Activated CD4-positive, alpha-beta memory T cell treated with anti-CD3 and anti-CD28 coated beads for 36 hours (primary cell): ENCODE measurements at places on chromosomes 5 and 9. TPM values are rescaled to one million over a fixed set of nuclear protein-coding genes. Genes with fewer than 3 reads are reported as not detected.

The PMPCA gene
- 108 TPM for total RNA-seq

GRCh38 chr9:135471791-135472640, 7.6 kb upstream of the PPP1R26 start:
- H3K27ac ChIP-seq: no peak overlapping the region
- no peak for DNase-seq
- H3K27me3 ChIP-seq: peaks cover 20% of the 10 kb centered on the region
- no peak overlapping the region for H3K4me3 ChIP-seq
- H3K36me3 ChIP-seq: no peaks in the 10 kb centered on the region

DNA sequence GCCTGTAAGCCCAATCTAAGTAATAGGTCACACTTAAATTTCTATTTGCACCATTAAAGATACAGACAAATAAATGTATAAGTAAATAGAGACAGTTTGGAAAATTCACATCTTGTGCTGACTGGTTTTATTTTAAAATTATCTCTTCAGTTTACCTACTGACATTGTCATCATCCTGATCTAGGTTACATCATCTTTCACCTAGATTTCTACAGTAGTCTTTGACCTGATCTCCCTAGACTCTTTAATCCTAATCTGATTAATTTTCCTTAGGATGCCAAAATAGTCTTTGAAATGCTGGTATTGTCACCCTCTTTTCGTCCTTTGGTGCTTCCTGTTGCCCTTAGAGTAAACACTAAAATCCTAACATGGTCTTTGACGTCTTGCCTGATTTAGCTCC, 43.9 kb downstream of the NDUFS4 start:
- H3K4me3 ChIP-seq: no peak overlapping the region
- no peaks in the 10 kb centered on the region for H3K27me3 ChIP-seq
- H3K36me3 ChIP-seq: peaks cover 29% of the 10 kb centered on the region
- no peak overlapping the region for H3K27ac ChIP-seq
- no peak for DNase-seq

DNA sequence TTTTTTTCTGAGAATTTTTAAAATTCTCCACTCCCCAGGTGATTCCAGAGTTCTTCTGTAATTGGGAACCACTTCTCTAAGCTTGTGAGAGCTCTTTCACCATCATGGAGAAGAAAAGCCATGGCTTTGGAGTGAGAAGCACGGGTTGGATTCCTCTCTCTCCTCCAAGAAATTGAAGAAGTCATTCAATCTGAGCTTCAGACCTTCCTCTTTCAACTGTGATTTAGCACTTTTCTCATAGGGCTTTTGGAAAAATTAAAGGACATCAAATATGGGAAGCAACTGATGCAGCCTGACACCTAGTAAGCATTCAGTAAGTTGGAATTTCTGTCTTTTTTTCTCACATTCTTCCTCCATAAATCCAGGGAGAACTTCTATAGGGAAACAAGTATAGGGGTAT, 580.4 kb upstream of the KLF4 start:
- H3K4me1 ChIP-seq: no peaks in the 10 kb centered on the region
- no peak overlapping the region for H3K4me3 ChIP-seq
- no peak for DNase-seq
- H3K36me3 ChIP-seq: no peaks in the 10 kb centered on the region

DNA sequence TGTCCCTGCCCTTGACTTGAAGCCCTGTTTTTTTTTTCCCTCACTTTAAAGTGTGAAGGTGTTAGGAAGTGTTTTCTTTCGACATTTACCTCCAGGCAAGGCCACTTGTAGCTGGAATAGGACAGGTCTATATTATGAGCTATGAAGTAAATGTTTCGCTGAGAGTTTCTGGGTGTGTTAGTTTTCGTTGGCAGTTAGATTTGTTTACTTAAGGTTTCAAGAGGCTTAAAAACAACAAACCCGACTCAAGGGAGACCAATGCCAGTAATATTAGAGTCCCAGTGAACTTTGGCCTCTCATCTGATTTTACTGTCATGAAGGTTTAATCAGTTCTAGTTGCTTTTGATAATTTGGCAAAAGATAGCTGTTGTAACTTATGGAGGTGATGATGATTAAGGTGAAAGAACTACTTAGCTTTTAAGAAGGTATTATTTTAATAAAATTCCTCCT, 25.2 kb downstream of the OCLN start:
- no peaks in the 10 kb centered on the region for H3K36me3 ChIP-seq
- DNase-seq: no peak
- no peaks in the 10 kb centered on the region for H3K4me1 ChIP-seq
- H3K27me3 ChIP-seq: no peaks in the 10 kb centered on the region
- H3K27ac ChIP-seq: no peak overlapping the region
- H3K4me3 ChIP-seq: no peak overlapping the region

The ZDHHC11B gene
- 0.67 TPM for total RNA-seq

The TSSK1B gene
- total RNA-seq: not detected

The CCDC183 gene
- total RNA-seq: 0.36 TPM

DNA sequence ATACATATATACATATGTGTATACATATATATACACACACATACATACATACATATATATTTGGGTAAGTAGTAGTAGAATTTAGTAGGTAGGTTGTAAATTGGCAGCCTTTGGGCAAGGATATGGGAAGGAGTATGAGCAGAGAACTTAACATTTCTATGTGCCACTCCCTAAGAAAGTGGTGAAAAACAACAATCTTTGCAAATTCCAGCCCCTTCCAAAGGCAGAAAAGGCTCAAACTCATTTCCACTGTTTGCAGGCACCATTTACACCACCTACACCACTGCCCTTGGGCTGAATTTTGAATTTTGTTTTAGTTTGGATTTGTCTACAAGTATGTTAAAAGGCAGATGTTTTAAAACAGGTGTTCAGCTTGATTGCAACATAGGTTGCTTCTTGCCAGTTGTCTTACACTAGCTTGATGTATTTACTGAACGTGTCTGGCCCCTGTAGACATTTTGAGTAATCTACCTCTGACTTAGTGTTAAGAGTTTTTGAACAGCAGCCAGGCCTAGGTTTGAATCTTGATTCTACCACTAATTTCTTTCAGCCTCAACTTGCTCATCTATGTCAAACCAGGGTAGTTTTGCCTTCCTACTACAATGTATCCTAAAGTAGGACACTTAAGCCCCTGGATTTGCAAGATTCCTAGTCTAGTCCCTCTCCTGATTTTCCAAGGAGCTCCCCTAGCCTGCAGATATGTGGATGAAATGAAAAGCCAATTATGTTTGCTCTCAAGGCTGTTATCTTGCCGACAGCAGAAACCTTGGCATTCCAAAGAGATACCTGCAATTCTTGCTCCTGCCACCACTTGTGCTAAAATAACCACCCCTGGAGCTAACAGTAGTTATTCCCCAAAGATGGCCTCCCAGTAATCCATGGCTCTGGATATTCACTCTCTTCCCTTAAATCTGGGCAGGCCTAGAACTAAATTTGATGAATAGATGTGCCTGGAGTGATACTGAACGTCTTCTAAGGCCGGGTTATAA, 156.2 kb upstream of the SLC44A1 start:
- DNase-seq: no peak
- H3K4me3 ChIP-seq: no peak overlapping the region
- no peaks in the 10 kb centered on the region for H3K27me3 ChIP-seq
- H3K27ac ChIP-seq: no peak overlapping the region

DNA sequence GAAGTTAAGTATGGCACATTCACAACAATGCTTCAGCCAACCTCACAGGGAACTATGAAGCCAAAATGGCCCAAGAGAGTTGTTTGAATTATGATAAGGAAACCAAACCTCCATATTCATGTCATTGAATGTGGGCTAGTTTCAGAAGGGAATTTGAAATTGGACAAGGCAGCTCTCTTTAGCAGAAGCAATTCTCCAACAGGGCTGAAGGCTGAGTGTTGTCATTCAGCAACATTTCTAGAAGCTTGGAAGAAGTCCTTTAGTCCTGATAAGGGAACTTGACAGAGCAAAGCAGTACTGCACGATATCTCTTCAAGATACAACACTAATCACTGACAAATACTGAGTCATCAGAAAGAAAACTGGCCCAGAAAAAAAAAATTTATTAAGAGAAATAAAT, 115.4 kb downstream of the SLC25A46 start:
- DNase-seq: no peak
- no peaks in the 10 kb centered on the region for H3K4me1 ChIP-seq
- H3K4me3 ChIP-seq: no peak overlapping the region
- H3K27ac ChIP-seq: no peak overlapping the region
- peaks cover 10% of the 10 kb centered on the region for H3K27me3 ChIP-seq

GRCh38 chr5:39427229-39427628, 2.4 kb upstream of the DAB2 start:
- no peaks in the 10 kb centered on the region for H3K36me3 ChIP-seq
- peaks cover 39% of the 10 kb centered on the region for H3K27me3 ChIP-seq
- no peak for DNase-seq
- no peak overlapping the region for H3K4me3 ChIP-seq
- H3K27ac ChIP-seq: no peak overlapping the region

The ARID3C gene
- 0.14 TPM for total RNA-seq

- DNase-seq: no peak
- peaks cover 14% of the 10 kb centered on the region for H3K36me3 ChIP-seq
- no peaks in the 10 kb centered on the region for H3K4me1 ChIP-seq
- H3K4me3 ChIP-seq: no peak overlapping the region
- H3K27me3 ChIP-seq: no peaks in the 10 kb centered on the region
Measured at GRCh38 chr5:123617561-123617960, 105.6 kb downstream of the CSNK1G3 start.

DNA sequence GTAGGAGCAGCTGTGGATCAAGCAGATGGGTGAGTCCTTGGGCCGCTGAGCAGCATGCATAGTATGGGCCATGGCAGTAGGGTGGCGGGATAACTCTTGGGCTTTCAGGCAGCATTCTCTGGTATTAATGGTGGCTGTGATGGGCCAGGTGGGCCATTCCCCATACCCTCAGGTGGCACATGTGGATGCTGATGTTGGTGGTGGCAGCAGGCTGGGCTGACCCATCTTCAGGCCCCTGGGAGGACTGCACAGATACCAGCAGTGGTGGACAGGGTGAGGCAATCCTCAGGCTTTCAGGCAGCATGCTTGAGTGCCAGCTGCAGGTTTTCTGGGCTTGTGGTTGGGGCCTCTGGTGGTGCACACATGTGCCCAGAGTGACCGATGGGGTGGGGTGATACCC, 27.1 kb upstream of the C6 start:
- H3K36me3 ChIP-seq: no peaks in the 10 kb centered on the region
- no peak overlapping the region for H3K27ac ChIP-seq
- no peaks in the 10 kb centered on the region for H3K4me1 ChIP-seq
- H3K4me3 ChIP-seq: no peak overlapping the region

The PCDHA1 gene
- not detected for total RNA-seq

The GRM6 gene
- not detected for total RNA-seq

The VPS13A gene
- 27.3 TPM for total RNA-seq

GRCh38 chr5:177496070-177496726, 1.2 kb downstream of the PDLIM7 start:
- peak overlapping the region; percentile 60 for H3K4me3 ChIP-seq
- H3K27ac ChIP-seq: no peak overlapping the region
- peaks cover 27% of the 10 kb centered on the region for H3K4me1 ChIP-seq
- peaks cover 8% of the 10 kb centered on the region for H3K27me3 ChIP-seq

The CER1 gene
- total RNA-seq: not detected

DNA sequence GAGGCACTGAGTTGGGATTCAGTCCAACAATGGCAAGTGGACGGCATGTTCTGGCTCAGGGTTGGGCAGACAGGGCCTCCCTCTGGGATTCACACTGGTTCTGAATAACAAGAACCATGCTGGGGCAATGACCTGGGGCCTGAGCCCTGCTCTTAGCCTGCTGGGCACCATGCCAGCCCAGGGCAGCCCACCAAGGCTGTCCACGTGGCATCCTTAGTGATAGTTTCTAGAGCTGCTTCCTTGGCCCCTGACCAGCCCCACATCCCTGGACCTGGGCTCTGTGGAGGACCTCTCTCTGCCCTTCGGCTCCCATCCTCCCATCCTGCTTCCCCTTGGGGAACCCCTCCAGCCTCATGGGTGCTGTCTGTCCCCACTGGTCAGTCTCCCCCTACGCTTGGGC, 22.3 kb upstream of the OLFM1 start:
- H3K27me3 ChIP-seq: peaks cover 17% of the 10 kb centered on the region
- H3K4me1 ChIP-seq: no peaks in the 10 kb centered on the region
- DNase-seq: no peak
- H3K4me3 ChIP-seq: no peak overlapping the region

- H3K27me3 ChIP-seq: no peaks in the 10 kb centered on the region
- peaks cover 18% of the 10 kb centered on the region for H3K36me3 ChIP-seq
- peaks cover 76% of the 10 kb centered on the region for H3K4me1 ChIP-seq
- no peak for DNase-seq
Measured at GRCh38 chr5:143360755-143361154, 42.7 kb downstream of the NR3C1 start.

The FOXD4L3 gene
- total RNA-seq: not detected

DNA sequence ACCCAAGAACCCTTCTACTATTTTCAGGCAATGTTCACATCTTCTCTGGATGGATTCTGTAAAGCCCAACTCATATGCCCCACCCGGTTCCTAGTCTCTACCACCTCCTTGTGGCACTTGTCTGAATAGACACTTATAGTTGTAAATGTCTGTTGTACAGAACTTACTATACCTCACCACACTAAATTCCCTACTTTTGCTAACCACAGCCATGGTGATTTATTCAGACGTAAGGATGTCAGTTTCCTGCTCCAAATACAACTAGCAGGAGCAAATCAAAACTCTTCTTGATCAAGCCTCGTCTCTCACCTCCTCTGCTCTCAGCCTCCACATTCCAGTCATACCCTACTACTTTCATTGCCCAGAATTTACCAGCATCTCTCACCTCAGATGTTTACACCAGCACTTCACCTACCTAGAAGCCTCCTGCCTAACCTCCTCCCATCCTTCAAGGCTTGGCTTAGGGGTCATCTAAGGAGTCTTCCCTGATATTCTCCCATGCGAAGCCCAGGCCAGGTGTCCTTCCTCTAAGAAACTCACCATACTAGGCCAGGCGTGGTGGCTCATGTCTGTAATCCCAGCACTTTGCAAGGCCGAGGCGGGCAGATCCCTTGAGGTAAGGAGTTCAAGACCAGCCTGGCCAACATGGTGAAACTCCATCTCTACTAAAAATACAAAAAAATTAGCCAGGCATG, 75.5 kb downstream of the MAPKAP1 start:
- peak; percentile 38 for DNase-seq
- peak overlapping the region; percentile 58 for H3K27ac ChIP-seq
- peaks cover 76% of the 10 kb centered on the region for H3K4me1 ChIP-seq
- H3K4me3 ChIP-seq: no peak overlapping the region
- peaks cover under 1% of the 10 kb centered on the region for H3K36me3 ChIP-seq

- no peak overlapping the region for H3K4me3 ChIP-seq
- no peak overlapping the region for H3K27ac ChIP-seq
- no peak for DNase-seq
- H3K36me3 ChIP-seq: peaks cover 35% of the 10 kb centered on the region
- no peaks in the 10 kb centered on the region for H3K27me3 ChIP-seq
- H3K4me1 ChIP-seq: peaks cover 80% of the 10 kb centered on the region
Measured at GRCh38 chr9:135901031-135901758, 6.2 kb downstream of the CAMSAP1 start.
